ENCODE measurements at places on chromosomes 13 and 19. TPM values are rescaled to one million over a fixed set of nuclear protein-coding genes. Genes with fewer than 3 reads are reported as not detected.

FBXO17 gene
- total RNA-seq = 3.8 TPM

ZNF492 gene
- total RNA-seq = 2.9 TPM

HS6ST3 gene
- total RNA-seq = 8.7 TPM

WDR62 gene
- 5.8 TPM for total RNA-seq

All from uterus (tissue), 4 donors.